Stimulated activated CD4-positive, alpha-beta T cell treated with anti-CD3 and anti-CD28 coated beads, Interleukin-1b, Interleukin-23, amount 100 ng/mL, for 4 hours (primary cell): ENCODE measurements at places on chromosomes 1 and 21.

GRCh38 chr1:222454186-222454585 is 93.7 kb downstream of the HHIPL2 start:
- no peak for DNase-seq

DNA sequence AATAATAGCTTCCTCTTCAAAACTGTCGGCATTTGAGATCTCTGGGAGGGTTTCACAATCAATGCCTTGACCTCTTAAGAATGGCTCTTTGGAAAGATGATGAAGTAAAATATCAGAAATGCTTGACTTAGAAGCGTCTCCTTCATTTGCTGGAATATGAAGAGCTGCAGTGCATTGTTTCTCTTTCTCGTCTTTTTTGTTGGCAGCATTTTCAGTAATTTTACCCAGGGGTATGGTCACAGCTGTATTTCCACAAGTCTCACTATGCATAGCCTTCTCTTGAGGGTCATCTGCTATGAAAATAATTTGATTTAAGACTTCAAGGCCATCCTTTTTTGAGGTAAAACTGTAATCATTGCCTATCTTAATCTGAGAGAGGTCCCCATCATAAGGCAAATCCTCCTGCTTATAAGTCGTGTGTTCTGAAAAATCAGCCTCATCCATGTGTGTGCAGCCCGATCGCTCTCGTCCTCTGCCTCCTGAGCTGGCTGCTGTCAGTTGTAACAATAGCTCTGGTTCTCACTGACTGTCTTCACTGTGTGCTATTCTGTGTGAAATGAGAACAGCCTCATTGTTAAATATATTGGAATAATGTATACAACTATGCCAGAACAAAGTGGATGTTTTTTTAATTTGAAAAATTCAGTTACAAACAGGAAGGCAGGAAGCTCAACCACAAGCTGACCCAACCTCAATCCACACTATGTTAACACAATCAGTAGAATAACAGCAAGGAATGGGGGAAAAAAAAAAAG is 4.5 kb downstream of the AKNAD1 start:
- no peak for DNase-seq

GRCh38 chr1:186500804-186501203 is 39.9 kb upstream of the PDC start:
- DNase-seq: no peak

- DNase-seq: no peak
Observed at GRCh38 chr1:71026093-71026492, 21.5 kb downstream of the PTGER3 start.

DNA sequence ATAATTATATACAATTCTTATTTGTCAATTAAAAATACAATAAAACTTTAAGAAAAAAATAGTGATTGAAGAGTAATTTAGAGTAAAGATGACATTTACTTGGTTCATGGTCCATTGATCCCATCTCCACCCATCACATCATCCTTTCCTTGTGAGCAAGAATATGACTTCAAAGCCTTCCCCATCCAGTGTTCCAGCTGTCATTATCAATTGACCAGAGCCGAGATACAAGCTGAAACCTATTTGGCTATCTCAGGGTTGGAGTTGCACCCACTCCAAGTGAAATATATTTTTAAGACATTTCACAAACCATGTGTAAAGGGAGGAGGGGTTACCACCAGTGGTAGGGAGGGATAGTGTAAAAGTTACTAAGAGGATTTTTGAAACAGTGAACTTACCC is 428.9 kb upstream of the C1orf87 start:
- DNase-seq: no peak

GRCh38 chr1:147542569-147542897 is 1.2 kb downstream of the BCL9 start:
- DNase-seq: no peak

- no peak for DNase-seq
Observed at GRCh38 chr1:223556414-223557129, 108.9 kb downstream of the CAPN8 start.

DNA sequence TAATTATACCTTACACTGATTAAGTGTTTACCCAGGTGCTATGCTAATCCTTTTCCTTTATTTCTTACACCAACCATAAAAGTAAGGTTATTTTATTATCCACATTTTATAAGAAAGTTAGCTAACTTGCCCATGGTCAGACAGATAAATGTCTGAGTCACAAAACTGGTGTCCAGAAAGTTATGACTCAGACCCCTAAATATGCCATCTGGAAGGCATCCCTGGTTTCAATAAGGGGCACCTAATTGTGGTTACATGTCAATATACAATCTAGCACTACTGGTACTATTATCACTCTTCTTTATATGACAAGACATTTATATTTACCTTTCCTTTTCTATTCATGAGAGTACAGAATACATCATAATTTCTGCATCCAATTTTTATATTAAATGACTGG is 496.5 kb upstream of the ADGRL2 start:
- DNase-seq: no peak

- DNase-seq: no peak
Observed at GRCh38 chr1:204868340-204868700, 2.3 kb upstream of the NFASC start.
